Caco-2 (cell line): ENCODE measurements at places on chromosomes 12 and 14. TPM values are rescaled to one million over a fixed set of nuclear protein-coding genes. Genes with fewer than 3 reads are reported as not detected.

DNA sequence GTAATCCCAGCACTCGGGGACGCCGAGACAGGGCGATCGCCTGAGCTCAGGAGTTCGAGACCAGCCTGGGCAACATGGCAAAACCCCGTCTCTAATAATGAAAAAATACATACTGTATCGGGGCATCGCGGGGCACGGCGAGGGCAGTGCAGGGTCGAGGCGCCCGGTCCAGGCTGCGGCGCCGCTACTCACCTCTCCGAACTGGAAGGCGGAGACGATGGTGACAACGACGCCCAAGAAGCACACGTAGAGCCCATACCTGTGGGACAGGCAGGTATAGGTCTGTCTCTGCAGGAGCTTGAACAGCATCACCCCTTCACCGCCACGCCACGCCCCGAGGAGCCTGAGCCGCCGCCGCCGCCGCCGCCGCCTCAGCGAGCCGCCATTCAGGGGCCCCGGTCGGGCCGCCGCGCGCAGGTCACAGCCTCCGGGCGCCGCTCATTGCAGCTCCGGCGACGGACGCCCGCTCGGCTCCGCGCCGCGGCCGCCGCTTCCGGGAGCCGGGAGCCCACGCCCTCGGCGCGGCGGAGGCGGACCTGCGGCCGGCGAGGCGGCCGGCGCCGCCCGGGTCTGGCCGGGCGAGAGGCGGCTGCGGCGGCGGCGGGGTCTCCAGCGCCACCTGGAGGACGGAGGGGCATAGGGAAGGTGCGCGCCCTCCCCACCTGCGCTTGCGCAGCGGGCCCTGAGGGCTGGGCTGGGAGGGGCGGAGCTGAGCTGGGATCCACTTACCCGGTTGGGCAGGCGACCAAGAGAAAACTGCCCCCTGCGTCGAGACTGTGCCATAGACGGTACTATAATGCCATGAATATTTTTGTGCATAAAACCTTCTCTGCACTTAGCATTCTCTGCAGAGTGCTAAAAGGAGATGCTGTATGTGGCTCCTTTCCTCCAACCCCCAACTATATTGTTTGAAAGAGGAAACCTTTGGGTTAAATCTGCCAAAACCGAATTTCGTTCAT is at the start of gene GNPTAB:
GNPTAB (minus strand) TSS at position 593 of the 959 bp plus-strand sequence; CDS start at position 309, 284 bp downstream.
- H3K36me3 ChIP-seq = no peaks in the 10 kb centered on the region
- peak; percentile 93 for DNase-seq
- 0 out of 2 replicates have a peak, but pooled peaks cover 4% of the 10 kb centered on the region for H3K4me1 ChIP-seq

Gene SDR9C7
- not detected in 2 replicates for total RNA-seq

- no peak for DNase-seq
- no peak overlapping the region for H3K27ac ChIP-seq
- H3K36me3 ChIP-seq = no peaks in the 10 kb centered on the region; the same call in 1 of the 2 replicates
- H3K27me3 ChIP-seq = no peaks in the 10 kb centered on the region
Observed at GRCh38 chr14:68669603-68670358, 123.1 kb downstream of the ZFP36L1 start.

Gene LRCOL1
- total RNA-seq = not detected in 2 replicates

Gene PPP1R12A
- total RNA-seq = 60.7 and 62.5 TPM in 2 replicates

DNA sequence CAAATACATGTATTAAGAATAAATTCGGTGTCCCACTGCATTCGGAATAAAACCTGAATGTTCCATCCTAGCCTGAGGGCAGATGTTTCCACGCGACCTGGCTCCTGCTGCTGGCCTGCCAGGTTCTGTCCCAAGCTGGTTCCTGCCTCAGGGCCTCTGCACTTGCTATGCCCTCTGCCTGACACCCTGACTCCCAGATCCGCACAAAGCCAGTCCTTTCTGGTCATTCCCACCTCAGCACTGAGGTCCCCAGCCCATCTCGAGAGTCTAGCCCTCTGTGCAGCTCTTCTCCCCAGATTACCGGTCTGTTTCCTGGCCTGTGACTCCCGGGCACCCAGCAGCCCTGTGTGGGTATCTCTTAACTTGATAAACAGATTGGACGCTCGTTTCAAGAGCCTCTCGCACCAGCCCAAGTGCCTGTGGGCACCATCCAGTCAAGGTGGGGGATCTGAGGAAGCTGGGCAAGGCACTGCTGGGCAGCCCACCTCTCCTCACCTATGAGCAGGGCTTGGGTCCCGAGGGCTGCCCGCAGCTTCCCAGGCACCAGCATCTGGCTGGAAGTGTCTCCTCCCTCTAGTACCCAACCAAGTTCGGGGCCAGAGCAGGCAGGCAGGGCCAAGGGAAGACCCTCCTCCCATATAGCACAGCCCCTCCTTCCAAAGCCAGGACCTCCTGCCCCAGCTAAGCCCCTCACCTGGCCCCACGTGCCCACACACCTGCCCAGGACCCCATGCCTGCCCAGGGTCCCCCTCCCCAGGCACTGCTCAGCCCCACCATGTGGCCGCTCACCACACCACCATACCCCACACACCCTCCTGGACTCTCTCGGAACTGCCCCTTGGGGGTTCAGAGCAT is 132.2 kb downstream of the NCOR2 start:
- no peak overlapping the region for H3K27ac ChIP-seq
- no peaks in the 10 kb centered on the region for H3K4me1 ChIP-seq
- peaks cover 2% of the 10 kb centered on the region for H3K36me3 ChIP-seq
- no peaks in the 10 kb centered on the region for H3K27me3 ChIP-seq

Gene TSHR
- total RNA-seq = not detected in 2 replicates

DNA sequence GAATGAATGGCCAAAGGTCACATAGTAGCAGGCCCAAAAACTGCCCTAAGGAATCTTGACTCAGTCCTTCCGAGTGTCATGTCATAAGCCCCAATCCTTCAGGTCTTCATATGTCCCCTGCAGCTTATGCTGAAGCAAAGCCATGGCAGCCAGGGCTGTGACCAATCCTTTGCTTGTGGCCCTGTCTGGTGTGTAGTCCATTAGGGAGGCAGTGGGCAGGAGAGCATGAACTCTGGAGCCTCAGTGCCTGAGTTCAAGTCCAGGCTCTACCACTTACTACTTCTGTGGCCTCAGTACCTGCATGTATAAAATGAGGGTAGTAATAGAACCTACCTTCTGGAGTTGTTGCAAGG is 20.3 kb downstream of the PLEKHG3 start:
- no peaks in the 10 kb centered on the region for H3K27me3 ChIP-seq
- DNase-seq = no peak

DNA sequence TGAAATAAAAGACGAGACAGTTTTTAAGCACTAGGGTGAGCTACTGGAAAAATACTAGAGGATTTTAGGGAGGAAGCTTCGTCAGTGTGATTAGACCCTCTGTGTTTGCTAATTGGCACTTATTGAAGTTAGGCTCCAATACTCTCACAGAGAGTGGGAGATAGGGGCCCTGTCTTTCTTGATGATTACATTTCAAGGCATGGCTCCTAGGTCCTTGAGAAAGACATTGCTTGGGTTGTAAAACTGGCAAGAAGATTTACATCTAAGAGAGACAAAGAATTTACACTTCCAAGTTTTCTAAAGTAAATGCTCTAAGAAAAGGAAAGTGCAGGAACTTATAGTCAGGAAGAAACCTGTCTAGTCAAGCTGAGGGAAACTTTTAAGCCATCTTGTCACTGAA is 183.2 kb downstream of the C12orf50 start:
- no peak for DNase-seq
- H3K27me3 ChIP-seq = no peaks in the 10 kb centered on the region
- H3K4me1 ChIP-seq = no peaks in the 10 kb centered on the region
- no peak overlapping the region for H3K4me3 ChIP-seq
- no peak overlapping the region for H3K27ac ChIP-seq
- no peaks in the 10 kb centered on the region for H3K36me3 ChIP-seq

DNA sequence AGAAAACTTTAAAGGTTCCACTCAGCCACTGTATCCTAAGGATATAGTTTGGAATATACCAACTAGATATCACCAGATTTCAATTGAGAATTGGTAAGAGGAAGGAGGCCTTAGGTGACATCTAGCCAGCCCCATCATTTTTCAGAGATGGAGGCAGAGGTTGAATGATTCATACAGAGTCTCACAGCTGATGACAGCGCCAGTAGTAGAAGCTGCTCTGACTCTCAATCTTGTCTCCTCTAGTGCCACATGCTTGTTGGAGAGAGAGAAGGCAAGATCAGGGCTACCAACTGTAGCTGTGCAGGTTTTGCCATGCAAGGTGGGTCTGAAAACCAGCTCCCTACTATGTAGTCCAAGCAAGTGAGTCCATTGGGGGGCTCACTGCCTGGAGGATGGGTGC is 6.1 kb downstream of the FRMD6 start:
- DNase-seq = no peak
- no peak overlapping the region for H3K27ac ChIP-seq
- H3K4me1 ChIP-seq = peaks cover 8% of the 10 kb centered on the region
- H3K36me3 ChIP-seq = no peaks in the 10 kb centered on the region
- no peak overlapping the region for H3K4me3 ChIP-seq

- H3K36me3 ChIP-seq = no peaks in the 10 kb centered on the region
- DNase-seq = no peak
- no peak overlapping the region for H3K27ac ChIP-seq
- H3K27me3 ChIP-seq = no peaks in the 10 kb centered on the region
- H3K4me1 ChIP-seq = no peaks in the 10 kb centered on the region
Observed at GRCh38 chr12:74602881-74603672, 65.4 kb downstream of the ATXN7L3B start.

GRCh38 chr12:14993537-14994266 is 20.9 kb downstream of the PDE6H start:
- H3K27ac ChIP-seq = no peak overlapping the region
- no peaks in the 10 kb centered on the region for H3K36me3 ChIP-seq
- H3K4me3 ChIP-seq = no peak overlapping the region

DNA sequence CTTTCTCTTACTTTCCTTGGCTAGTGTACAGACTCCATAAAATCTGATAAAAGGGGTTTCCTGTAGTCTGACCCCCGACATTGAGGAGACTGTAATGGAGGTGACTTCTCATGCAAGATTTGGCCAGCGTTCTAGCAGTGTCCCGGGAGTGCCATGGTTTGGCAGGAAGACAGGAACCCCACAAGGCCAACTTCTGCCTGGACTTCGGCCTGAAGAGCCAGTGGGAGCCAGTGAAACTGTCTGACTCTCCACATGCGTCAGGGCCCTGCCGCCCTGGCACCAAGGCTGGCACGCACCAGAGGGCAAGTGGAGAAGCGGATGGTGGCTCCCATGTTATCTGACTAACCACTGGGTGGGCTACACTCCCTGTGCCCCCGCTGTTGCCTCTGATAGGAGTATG is 70.5 kb downstream of the TMEM260 start:
- no peak for DNase-seq
- no peaks in the 10 kb centered on the region for H3K36me3 ChIP-seq
- H3K4me3 ChIP-seq = no peak overlapping the region

Gene RFX4
- not detected in 2 replicates for total RNA-seq

- no peak overlapping the region for H3K27ac ChIP-seq
- no peaks in the 10 kb centered on the region for H3K4me1 ChIP-seq
- no peak overlapping the region for H3K4me3 ChIP-seq
- no peaks in the 10 kb centered on the region for H3K36me3 ChIP-seq
- H3K27me3 ChIP-seq = no peaks in the 10 kb centered on the region
Observed at GRCh38 chr12:77746096-77746495, 84.6 kb upstream of the NAV3 start.

- no peak for DNase-seq
- H3K27me3 ChIP-seq = no peaks in the 10 kb centered on the region
- no peak overlapping the region for H3K27ac ChIP-seq
- no peak overlapping the region for H3K4me3 ChIP-seq
- H3K4me1 ChIP-seq = peaks cover 19% of the 10 kb centered on the region
Observed at GRCh38 chr12:12520273-12520672, 42.4 kb downstream of the DUSP16 start.

Gene SERPINA1
- total RNA-seq = 150 and 178 TPM in 2 replicates

- DNase-seq = no peak
- no peaks in the 10 kb centered on the region for H3K27me3 ChIP-seq
- H3K4me3 ChIP-seq = no peak overlapping the region
- no peaks in the 10 kb centered on the region for H3K4me1 ChIP-seq
Observed at GRCh38 chr14:54784060-54784459, 118.6 kb downstream of the GCH1 start.

GRCh38 chr14:64410084-64410774 is 22.1 kb downstream of the MTHFD1 start:
- H3K36me3 ChIP-seq = peaks cover 1% of the 10 kb centered on the region; the same call in 1 of the 2 replicates
- peaks cover 20% of the 10 kb centered on the region; the same call in 1 of the 2 replicates for H3K4me1 ChIP-seq
- no peaks in the 10 kb centered on the region for H3K27me3 ChIP-seq
- H3K4me3 ChIP-seq = no peak overlapping the region

GRCh38 chr12:22731236-22731635 is 106.3 kb downstream of the ETNK1 start:
- no peak overlapping the region for H3K27ac ChIP-seq
- DNase-seq = no peak
- H3K36me3 ChIP-seq = no peaks in the 10 kb centered on the region
- H3K27me3 ChIP-seq = no peaks in the 10 kb centered on the region
- peaks cover 12% of the 10 kb centered on the region for H3K4me1 ChIP-seq
- no peak overlapping the region for H3K4me3 ChIP-seq

DNA sequence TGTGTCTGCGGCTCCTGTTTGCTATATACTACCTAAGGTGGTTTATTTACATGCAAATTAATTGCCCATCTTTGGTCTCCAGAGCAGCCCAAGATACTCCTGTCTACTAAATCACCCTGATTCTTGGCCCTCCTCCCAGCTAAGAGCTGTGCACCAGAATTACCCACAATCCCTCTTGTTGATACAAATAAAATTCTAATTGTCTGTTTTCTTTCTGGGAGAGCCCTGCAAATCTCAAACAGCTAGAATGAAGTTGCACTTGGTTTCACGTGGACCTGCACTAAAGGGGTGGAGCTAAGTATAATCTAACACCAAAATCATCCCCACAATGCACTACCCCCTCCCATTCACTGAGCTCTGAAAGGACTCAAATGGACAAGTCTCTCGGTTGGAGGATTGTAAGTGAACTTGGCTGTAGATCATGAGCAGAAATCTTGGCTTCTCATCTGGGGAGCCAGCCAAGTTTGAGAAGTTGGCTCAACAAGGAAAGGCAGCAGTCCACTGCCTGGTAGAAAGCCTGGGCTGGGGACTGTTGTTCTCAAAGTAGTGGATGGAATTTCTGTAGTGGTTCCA is 6.6 kb downstream of the MAX start:
- no peak overlapping the region for H3K4me3 ChIP-seq
- H3K27me3 ChIP-seq = no peaks in the 10 kb centered on the region
- H3K4me1 ChIP-seq = no peaks in the 10 kb centered on the region
- DNase-seq = no peak
- no peak overlapping the region for H3K27ac ChIP-seq

Gene GALNT16
- 3.2 and 3.8 TPM in 2 replicates for total RNA-seq

DNA sequence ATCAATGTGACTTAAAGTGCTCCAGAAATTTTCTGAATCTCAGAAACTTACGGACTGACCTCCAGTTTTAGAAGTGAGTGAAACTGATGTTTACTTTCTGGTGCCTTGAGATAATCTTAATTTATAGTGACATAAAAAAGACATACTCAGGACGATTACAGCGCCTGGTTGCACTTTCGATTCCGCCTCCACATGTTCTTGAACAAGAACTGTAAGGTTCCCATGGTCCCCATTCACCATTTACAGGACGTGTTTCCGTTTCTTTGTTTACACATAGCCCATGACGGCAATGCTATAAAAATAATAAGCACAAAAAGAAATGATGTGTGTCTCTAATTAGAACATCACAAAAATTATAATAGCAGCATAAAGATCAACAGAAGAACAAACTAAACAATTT is 98.2 kb downstream of the ADAMTS20 start:
- no peak overlapping the region for H3K4me3 ChIP-seq
- no peak overlapping the region for H3K27ac ChIP-seq
- no peaks in the 10 kb centered on the region for H3K27me3 ChIP-seq
- DNase-seq = no peak

GRCh38 chr12:89951050-89951693 is 242.5 kb upstream of the ATP2B1 start:
- H3K36me3 ChIP-seq = no peaks in the 10 kb centered on the region
- DNase-seq = peak; percentile 46
- H3K27ac ChIP-seq = no peak overlapping the region

Gene SIX6
- not detected in 2 replicates for total RNA-seq

Gene DCAF5
- 34.8 and 36.8 TPM in 2 replicates for total RNA-seq

GRCh38 chr12:41745593-41745992 is 399.1 kb downstream of the GXYLT1 start:
- no peaks in the 10 kb centered on the region for H3K27me3 ChIP-seq
- no peak overlapping the region for H3K4me3 ChIP-seq
- H3K4me1 ChIP-seq = no peaks in the 10 kb centered on the region
- H3K36me3 ChIP-seq = no peaks in the 10 kb centered on the region
- no peak for DNase-seq
